ENCODE measurements at places on chromosomes 2 and 18. TPM values are rescaled to one million over a fixed set of nuclear protein-coding genes. Genes with fewer than 3 reads are reported as not detected.
A peak's percentile ranks its signal among the peaks of the same experiment; 100 is the strongest.

Gene PRKCE
- 82.2 TPM for total RNA-seq

- no peak for DNase-seq
- H3K4me1 ChIP-seq: no peaks in the 10 kb centered on the region
- no peak overlapping the region for H3K27ac ChIP-seq
- no peak overlapping the region for H3K4me3 ChIP-seq
These were observed 27.2 kb upstream of the CDH2 start for GRCh38 chr18:28204154-28204553.

DNA sequence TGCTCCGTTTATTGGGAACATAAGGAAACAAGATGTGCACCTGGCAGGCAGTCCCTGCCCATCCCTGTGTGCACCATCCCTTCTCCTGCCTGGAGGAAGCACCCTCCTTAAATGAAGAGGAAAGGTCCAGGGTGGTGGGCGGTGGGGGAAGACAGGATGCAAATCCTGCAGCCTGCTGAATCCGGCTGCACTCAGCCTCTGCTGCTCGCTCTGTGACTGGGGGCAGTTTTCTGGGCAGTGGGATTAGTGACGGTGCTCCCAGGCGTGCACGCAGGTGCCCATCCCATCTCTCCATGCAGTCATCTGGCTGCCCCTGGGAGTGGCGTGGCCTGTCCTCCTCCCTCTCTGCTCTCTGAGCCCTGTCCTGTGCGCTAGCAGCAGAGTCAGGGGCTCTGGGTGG, 371.3 kb upstream of the MYT1L start:
- H3K4me1 ChIP-seq: no peaks in the 10 kb centered on the region
- no peak overlapping the region for H3K27ac ChIP-seq
- H3K36me3 ChIP-seq: no peaks in the 10 kb centered on the region
- H3K27me3 ChIP-seq: no peaks in the 10 kb centered on the region
- H3K4me3 ChIP-seq: no peak overlapping the region

GRCh38 chr18:54671291-54671881, 80.3 kb downstream of the DYNAP start:
- H3K4me1 ChIP-seq: no peaks in the 10 kb centered on the region
- no peaks in the 10 kb centered on the region for H3K27me3 ChIP-seq
- no peak overlapping the region for H3K27ac ChIP-seq
- no peaks in the 10 kb centered on the region for H3K36me3 ChIP-seq

Gene SFTPB
- total RNA-seq: 19,115 TPM

DNA sequence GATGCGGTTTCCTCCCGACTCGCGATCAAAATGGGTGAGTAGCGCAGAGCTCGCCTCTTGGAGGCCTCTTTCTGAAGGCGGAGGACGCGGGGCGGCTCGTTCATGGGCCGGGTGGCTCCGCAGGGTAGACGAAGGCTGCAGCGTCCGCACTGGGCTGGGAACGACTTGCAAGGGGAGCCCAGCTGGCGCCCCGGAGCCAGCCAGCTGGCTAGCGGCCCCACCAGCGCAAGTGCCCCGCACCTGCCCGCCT, 328 bp upstream of the PASK start:
- H3K4me3 ChIP-seq: peak overlapping the region; percentile 92
- H3K27me3 ChIP-seq: no peaks in the 10 kb centered on the region
- H3K36me3 ChIP-seq: peaks cover 4% of the 10 kb centered on the region
- peak overlapping the region; percentile 89 for H3K27ac ChIP-seq
- no peak for DNase-seq

Gene CASP8
- total RNA-seq: 32.3 TPM

DNA sequence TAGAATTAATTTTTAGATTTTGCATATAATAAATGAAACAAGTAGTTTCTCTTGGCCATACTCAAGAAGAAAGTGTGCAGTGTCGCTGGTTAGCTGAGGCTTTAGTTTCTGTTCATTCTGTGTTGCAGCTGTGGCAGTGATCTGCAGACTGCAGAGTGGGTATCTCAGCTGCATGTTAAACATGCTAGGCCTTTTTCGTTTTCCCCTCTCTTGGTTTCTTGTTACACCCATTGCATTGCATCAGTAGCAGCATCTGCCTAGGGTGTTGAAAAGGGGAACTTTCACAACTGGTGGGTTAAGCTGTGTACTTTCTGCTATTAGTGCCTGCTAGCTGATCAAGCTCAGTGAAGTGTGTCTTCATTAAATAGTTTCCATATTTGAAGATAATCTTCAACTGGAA, 51.3 kb downstream of the ACSL3 start:
- H3K36me3 ChIP-seq: peaks cover 7% of the 10 kb centered on the region
- no peak overlapping the region for H3K4me3 ChIP-seq
- no peak for DNase-seq
- H3K4me1 ChIP-seq: peaks cover 9% of the 10 kb centered on the region
- H3K27ac ChIP-seq: peak overlapping the region; percentile 33
- H3K27me3 ChIP-seq: no peaks in the 10 kb centered on the region

DNA sequence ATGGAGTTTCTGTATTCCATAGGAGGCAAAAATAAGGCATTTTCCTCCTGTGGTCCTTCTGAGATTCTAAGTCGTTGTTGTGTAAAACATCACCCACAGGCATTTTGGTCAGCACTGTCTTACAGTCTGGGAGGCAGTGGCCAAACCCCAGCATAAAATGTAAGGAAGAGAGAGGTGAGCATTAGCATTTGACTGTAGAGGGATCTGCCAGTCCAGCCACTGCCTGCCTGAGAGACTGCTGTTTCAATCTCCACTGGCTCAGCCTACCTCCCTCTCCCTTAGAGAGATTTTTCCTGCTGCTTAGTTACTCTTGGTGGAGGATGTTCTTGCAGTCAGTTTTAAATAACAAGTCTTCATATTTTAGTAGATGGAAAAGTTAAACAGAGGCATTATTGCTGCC, 77.0 kb downstream of the ARHGEF33 start:
- H3K36me3 ChIP-seq: no peaks in the 10 kb centered on the region
- no peak overlapping the region for H3K27ac ChIP-seq
- H3K27me3 ChIP-seq: no peaks in the 10 kb centered on the region
- H3K4me1 ChIP-seq: no peaks in the 10 kb centered on the region

DNA sequence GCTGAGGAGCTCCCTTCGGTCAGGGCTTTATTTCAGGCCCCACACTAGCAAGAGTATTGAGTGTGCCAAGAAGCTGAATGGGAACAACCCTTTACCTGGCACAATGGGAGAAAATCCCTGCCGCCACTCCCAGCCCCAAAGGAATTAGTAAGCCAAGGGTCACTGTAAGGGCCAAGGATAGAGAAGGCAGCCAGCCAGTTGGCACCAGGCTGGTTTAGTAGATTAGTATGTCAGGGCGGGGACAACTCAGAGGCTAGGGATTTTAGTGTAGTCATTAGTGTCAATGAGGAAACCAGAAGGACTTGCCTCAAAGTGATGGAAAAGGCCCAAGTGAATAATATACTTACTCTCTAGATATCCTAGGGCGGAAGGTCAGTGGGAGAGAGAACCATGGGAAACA, 34.9 kb upstream of the CYP26B1 start:
- H3K36me3 ChIP-seq: peaks cover 14% of the 10 kb centered on the region
- H3K4me1 ChIP-seq: peaks cover 3% of the 10 kb centered on the region
- no peak for DNase-seq
- no peak overlapping the region for H3K27ac ChIP-seq
- no peak overlapping the region for H3K4me3 ChIP-seq

Gene PLEK
- 25.9 TPM for total RNA-seq

- no peaks in the 10 kb centered on the region for H3K4me1 ChIP-seq
- H3K27me3 ChIP-seq: no peaks in the 10 kb centered on the region
- no peak overlapping the region for H3K4me3 ChIP-seq
- H3K36me3 ChIP-seq: no peaks in the 10 kb centered on the region
- no peak for DNase-seq
These were observed 133.6 kb downstream of the MBD2 start for GRCh38 chr18:54090856-54091255.

Gene SERPINB5
- 0.92 TPM for total RNA-seq

- H3K4me3 ChIP-seq: no peak overlapping the region
- no peaks in the 10 kb centered on the region for H3K4me1 ChIP-seq
- no peak for DNase-seq
- no peaks in the 10 kb centered on the region for H3K27me3 ChIP-seq
These were observed 255.3 kb downstream of the NR4A2 start for GRCh38 chr2:156077041-156077742.

DNA sequence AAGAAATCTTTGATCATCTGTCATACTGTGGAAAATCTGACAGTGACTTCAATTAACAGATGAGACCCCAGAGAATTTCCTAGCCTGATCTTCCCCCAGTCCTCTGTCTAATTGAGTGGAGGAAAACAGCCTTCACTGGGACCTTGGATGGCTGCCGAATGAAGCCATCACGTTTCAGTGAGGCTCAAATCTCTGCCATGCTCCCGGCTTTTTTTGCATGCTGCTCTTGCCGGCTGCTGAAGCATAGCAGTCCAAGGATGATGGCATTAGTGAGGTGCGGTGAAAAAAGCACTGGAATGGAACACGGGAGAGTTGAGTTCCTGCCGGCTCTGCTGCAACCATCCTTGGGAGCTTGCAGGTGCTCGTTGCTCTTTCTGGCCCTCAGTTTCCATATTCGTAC, 430.5 kb downstream of the SLC4A3 start:
- H3K27me3 ChIP-seq: no peaks in the 10 kb centered on the region
- no peaks in the 10 kb centered on the region for H3K36me3 ChIP-seq
- no peak for DNase-seq
- no peaks in the 10 kb centered on the region for H3K4me1 ChIP-seq
- H3K27ac ChIP-seq: no peak overlapping the region

DNA sequence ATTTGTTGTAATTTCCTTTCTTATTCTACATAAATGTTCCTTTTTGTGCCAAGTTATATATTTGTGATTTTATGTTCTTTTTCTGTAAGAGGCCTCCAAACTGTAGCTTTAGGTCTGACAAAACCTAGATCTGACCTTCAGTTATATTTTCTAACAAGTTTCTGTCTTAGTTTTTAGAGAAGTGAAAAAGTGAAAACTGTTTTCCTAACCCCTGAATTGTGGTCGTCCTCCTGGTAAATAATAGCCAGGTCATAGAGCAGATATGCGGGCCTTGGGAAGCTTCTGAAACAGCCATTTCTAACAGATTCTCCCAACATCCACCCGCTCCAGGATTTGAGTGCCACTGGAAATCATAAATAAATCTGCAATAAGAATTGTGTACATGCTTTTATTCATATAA, 398.4 kb upstream of the CWC22 start:
- no peak overlapping the region for H3K4me3 ChIP-seq
- no peaks in the 10 kb centered on the region for H3K27me3 ChIP-seq
- no peaks in the 10 kb centered on the region for H3K4me1 ChIP-seq
- H3K27ac ChIP-seq: no peak overlapping the region

- DNase-seq: no peak
- H3K36me3 ChIP-seq: no peaks in the 10 kb centered on the region
- no peak overlapping the region for H3K4me3 ChIP-seq
- no peak overlapping the region for H3K27ac ChIP-seq
These were observed 23.9 kb upstream of the GPR17 start for GRCh38 chr2:127621981-127622431.

- no peaks in the 10 kb centered on the region for H3K36me3 ChIP-seq
- no peak overlapping the region for H3K4me3 ChIP-seq
- H3K4me1 ChIP-seq: no peaks in the 10 kb centered on the region
- DNase-seq: no peak
- H3K27ac ChIP-seq: no peak overlapping the region
These were observed 13.7 kb downstream of the NGEF start for GRCh38 chr2:232999354-232999753.

DNA sequence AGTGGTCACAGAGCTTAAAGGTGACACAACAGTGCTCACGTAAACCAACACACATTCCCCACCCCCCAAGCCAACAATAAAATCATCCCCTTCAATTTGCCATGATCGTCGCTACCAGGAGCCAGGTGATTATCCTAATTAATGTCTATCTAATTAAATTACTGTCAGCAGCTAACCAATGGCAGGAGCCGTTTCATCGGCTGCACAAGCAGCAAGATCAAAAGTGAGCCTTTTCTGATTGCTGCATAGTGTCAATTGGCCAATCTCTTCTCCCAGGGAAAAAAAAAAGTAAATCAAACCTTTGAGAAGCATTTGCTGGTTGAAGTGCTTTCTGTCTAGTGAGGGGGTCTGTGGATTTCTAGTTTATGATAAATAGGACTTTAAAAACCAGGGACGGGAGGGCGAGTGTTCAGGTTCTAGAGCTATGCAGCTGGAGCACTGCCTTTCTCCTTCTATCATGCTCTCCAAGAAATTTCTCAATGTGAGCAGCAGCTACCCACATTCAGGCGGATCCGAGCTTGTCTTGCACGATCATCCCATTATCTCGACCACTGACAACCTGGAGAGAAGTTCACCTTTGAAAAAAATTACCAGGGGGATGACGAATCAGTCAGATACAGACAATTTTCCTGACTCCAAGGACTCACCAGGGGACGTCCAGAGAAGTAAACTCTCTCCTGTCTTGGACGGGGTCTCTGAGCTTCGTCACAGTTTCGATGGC, at the start of gene TBR1:
Gene TBR1 (plus strand): TSS at position 311 of the 721 bp plus-strand sequence. CDS start 114 bp downstream, at position 425.
- no peak within 1 kb of the TSS for H3K27ac ChIP-seq
- H3K27me3 ChIP-seq: peaks cover under 1% of the 10 kb centered on the region
- peak; percentile 54 for DNase-seq
- H3K4me3 ChIP-seq: no peak within 1 kb of the TSS

Gene LAMA1
- total RNA-seq: 2.2 TPM

Gene PELI1
- 45.3 TPM for total RNA-seq
